Stimulated activated CD4-positive, alpha-beta T cell treated with anti-CD3 and anti-CD28 coated beads, TNF-alpha, amount 100 ng/mL, for 1 hour (primary cell): ENCODE measurements at places on chromosomes 12 and 14.

GRCh38 chr12:98456576-98457573 is 58.5 kb upstream of the TMPO start:
- DNase-seq: no peak

- DNase-seq: no peak
Measured at GRCh38 chr12:27123642-27124041, 41.3 kb upstream of the C12orf71 start.

- DNase-seq: no peak
Measured at GRCh38 chr12:41699658-41700057, 445.0 kb downstream of the GXYLT1 start.

GRCh38 chr12:118119449-118119879 is 15.7 kb upstream of the VSIG10 start:
- no peak for DNase-seq

DNA sequence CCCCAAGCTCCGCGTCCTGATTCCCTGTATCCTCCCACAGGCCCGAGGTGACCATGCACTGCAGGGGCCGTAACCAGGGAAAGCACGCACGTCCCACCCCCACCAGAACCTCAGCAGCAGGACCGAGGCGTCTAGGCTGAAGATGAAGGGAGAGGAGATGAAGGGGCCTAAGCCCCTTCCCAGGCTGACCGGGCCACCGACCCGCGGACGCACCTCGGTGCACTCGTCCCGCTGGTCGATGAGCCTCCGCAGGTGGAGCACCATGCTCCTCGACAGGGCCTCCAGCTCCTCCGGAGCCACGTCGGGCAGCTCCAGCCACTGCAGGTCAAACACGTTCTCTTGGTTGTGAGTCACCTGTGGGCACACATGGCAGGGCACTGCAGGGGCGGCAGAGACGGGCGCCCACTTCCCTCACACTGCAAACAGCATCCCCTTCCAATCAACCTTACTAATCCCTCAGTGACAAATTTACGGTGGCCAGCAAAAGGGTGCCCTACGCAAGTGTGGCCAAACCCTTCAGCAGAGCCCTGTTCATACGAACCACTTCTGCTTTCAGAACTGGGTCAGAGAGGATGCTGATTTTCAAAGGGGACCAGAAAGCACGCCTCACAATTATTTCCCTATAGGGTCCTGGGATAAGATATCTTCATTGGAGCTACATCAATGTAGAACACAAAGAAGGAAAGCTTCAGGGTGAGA is 77.8 kb downstream of the CCDC88C start:
- DNase-seq: no peak
